A549 treated with GW870086 at 1 μM for 4 hours (cell line): ENCODE measurements at places on chromosomes 16 and 17. TPM values are rescaled to one million over a fixed set of nuclear protein-coding genes. Genes with fewer than 3 reads are reported as not detected.

The CSH1 gene
- total RNA-seq = not detected in 5 replicates

The TEKT5 gene
- 0.14 TPM in 1 of 5 replicates, not detected in the others for total RNA-seq

The KRTAP16-1 gene
- not detected in 5 replicates for total RNA-seq

The NEUROD2 gene
- not detected in 5 replicates for total RNA-seq

The CYB561 gene
- 28.5 to 37.6 TPM (median 35.8 TPM) in 5 replicates for total RNA-seq

The COG8 gene
- total RNA-seq = 20.4 to 27.1 TPM (median 26.7 TPM) in 5 replicates

The VTN gene
- total RNA-seq = 16.5 to 23.2 TPM (median 19.6 TPM) in 5 replicates
